Fibroblast of skin of right biceps (primary cell): ENCODE measurements at places on chromosomes 5 and 9.
A peak's percentile ranks its signal among the peaks of the same experiment; 100 is the strongest.

DNA sequence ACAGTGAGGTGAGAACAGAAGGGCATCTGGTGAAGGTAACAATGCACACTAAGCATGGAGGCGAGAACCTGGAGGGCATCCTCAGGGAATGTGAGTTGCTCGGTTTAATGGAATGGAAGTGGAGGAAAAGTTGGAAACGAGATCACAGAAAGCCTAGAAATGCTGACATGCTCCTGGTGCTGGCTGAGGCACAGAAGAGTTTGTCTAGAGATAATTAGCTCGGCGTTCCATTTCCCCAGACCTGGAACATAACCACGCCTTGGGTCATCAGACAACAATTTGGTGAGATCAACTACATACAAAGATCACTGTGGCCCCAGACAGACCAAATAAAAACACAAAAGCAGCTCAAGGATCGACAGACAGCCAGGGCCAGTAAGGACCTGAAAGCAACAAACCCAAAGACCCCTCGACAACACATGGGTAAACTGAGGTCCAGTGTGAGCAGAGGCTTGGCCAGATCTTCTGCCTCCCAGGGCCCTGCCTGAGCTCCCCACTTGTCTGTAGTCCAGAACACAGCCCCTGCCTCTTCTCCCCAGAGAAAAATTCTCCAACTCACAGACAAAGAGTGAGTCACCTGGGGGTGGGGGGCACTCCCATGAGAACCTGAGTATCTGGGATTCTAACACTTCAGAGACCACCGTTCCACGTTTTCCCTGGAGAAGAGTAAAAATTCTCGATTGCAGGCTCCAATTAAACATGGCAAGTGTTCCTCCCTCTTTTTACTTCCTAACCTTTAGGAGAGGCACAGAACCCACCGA is 52.5 kb downstream of the SHB start:
- DNase-seq, result peak; percentile 82

DNA sequence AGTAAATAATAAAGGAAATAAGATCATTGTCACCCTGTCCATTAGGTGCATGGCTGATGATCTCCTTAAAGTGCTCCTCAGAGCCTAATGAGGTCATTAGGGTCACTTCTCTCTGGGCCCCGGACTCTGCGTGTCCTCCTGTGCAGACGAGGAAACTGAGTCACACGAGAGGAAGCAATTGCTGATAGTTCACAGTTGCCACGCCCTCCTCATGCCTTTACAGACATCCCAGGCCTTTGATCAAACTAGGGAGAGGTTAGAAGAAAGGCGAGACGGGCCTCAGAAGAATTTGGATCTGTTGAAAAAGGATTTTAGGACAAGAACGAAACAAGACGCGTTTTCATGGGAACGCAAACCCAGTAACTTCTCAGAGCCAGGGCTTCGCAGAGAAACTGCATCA is 32.0 kb upstream of the MSX2 start:
- no peak for DNase-seq

- no peak for DNase-seq
Observed at GRCh38 chr9:134833294-134833880, 47.2 kb upstream of the FCN2 start.

GRCh38 chr9:16236882-16237281 is 633.6 kb downstream of the BNC2 start:
- peak; percentile 85 for DNase-seq

DNA sequence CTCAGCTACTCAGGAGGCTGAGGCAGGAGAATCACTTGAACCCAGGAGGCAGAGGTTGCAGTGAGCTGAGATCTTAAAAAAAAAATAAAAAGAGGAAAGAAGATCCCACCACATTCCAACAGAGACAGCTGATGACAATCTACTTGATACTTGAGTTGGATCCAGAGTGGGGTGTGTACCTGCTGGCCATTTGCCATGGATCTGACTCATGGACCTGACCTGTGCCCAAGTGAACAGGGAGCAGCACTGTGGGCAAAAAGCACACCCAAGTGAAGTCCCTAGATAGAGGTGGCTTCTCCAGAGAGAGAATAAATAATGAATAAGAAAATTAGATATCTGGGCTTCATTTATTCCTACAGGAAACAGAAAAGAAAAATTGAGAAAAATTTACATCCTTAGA is 81.2 kb upstream of the MIER3 start:
- no peak for DNase-seq

- DNase-seq, result no peak
Observed at GRCh38 chr5:110727025-110727314, 499 bp upstream of the TMEM232 start.

- DNase-seq, result peak; percentile 98
Observed at GRCh38 chr9:130962418-130963316, 23.6 kb upstream of the FIBCD1 start.

GRCh38 chr5:95080030-95080429 is 204.9 kb downstream of the MCTP1 start:
- no peak for DNase-seq

- DNase-seq, result no peak
Observed at GRCh38 chr5:177372910-177373309, 11.3 kb upstream of the SLC34A1 start.

DNA sequence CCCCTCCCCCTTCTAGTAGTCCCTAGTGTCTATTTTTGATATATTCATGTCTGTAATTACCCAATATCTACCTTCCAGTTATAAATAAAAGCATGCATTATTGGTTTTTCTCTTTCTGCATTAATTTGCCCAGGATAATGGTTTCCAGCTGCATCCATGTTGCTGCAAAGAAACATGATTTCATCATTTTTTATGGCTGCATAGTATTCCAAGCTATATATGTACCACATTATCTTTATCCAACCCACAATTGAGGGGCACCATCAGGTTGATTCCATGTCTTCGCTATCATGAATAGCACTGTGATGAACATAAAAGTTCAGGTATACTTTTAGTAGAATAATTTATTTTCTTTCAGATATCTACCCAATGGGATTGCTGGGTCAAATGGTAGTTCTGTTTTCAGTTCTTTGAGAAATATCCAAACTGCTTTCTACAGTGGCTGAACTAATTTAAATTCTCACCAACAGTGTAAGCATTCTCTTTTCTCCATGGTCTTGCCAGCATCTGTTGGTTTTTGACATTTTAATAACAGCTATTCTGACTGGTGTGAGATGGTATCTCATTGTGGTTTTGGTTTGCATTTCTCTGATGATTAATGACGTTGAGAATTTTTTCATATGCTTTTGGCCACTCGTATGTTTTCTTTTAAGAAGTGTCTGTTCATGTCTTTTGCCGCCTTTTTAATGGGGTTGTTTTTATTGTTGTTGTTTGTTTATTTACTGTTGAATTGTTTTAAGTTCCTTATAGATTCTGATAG is 746.1 kb upstream of the MEF2C start:
- peak; percentile 41 for DNase-seq

DNA sequence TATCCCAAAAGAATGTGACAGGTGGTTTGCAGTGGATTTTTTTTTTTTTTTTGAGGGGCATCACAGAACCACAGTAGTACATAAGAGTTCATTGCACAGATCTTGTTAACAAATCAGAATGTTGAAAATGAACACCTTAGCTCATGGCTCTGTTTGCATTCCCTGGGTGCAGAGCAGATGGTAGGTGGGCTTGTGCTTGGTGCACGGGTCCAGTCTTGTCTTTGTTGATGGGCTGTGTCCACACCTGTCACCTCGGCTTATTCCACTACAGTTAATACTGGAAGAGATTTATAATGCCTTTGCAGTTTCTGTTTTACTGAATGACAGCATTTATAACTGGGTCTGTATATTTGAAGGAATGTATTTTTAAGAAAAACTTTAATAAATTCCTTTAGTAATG is 146.6 kb downstream of the KDM4C start:
- no peak for DNase-seq

DNA sequence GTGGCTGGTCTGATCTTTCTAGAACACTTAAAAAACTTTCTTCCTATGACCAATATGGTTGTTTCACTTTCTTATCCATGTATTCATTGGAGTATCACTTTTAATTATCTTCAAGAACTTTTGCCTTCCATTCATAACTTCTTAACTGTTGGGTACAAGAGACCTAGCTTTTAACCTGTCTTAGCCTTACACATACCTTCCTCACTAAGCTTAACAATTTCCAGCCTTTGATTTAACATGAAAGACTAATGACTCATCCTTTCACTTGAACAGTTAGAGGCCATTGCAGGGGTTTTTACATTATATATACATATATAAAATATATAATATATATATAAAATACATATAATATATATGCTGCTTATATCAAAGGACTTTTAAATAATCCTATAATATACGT is 57.9 kb downstream of the ABHD17B start:
- DNase-seq, result no peak

GRCh38 chr9:8877753-8878494 is 1078.3 kb upstream of the DMAC1 start:
- DNase-seq, result no peak

GRCh38 chr5:38639377-38640358 is 83.2 kb upstream of the LIFR start:
- DNase-seq, result peak; percentile 22

DNA sequence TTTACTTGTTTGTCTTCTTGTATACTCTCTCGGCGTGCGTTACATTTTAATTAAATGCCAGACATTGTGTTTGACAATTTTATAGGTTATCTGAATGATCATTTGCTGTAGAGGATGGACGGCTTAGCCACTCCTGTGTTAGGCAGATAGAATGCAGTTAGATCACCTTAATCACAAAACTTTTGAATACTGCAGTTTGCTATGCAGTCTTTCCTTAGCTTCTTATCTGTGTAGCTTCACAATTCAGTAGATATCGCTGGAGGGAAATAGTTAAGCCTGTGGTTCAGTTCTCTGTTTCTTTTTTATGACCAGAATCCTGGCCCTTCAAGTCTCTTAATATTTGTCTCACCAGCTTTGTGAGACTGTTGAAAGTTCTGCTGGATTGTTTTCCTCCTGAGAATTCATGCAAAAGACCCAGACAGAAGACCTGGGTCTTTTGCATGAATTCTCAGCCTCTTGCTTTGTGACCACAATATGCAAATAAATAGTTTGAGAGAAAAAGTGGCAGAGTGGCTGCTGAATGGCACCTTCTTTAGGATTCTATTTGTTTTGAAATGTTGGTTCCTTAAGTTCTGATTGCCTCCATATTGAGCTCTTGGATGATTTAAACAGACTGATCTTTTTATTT is 40.2 kb downstream of the RASA1 start:
- DNase-seq, result no peak

- no peak for DNase-seq
Observed at GRCh38 chr5:33308586-33308985, 132.2 kb upstream of the TARS1 start.

GRCh38 chr5:138491669-138492559 is 26.6 kb downstream of the EGR1 start:
- DNase-seq, result peak; percentile 91

DNA sequence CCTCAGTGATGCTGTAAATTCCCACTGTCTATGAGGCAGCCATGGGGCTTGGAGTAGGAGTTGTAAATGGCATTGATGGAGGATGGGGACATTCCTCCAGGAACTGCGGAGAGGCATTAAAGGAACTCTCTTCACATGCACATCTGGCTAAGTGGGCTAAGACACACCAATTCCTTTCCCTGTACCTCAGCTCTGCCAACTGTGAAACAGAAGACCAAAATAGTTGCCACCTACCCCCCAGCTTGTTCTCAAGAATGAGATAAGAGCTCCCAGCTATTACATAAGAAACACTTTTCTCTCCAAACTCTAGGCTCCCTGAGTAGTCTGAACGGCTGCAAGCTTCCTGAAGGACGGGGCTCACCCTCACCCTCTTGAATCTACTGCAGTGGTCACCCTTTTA is 144.6 kb upstream of the SLC30A5 start:
- DNase-seq, result no peak

DNA sequence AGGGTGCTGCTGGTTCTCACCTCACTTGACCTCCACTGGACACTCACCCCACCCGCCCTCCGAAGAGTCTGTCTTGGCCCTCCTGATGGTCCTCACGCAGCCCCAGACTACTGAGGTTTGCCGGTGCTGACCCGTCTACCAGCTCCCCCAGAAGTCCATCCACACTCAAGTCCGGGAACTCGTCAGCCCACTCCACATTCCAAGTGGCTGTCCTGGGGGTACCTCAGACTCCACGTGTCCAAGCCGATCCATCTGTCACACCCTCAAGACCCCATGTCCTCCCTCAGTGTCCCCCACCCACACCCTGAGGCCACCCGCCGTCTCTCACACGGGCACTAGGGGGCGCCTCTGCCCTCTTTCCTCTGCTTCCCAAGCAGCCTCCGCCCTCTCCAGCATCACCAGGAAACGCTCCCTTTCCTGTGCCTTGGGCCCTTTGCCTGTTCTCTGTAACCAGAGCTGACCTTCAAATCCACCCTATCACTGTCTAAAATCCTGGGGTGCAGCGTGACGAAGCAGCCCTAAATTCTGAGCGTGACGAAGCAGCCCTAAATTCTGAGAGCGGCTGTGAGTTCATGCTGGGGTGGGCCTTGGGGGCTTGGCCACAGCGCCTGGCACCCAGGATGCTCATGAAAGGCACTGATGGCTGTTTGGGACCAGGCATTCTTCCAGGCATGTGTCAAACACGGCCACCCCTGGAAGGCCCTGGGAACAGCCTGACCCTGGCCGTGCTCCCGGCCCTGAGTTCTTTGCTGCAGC is 95.7 kb downstream of the KCNT1 start:
- DNase-seq, result peak; percentile 38

- DNase-seq, result no peak
Observed at GRCh38 chr9:79591458-79591857, 19.7 kb downstream of the TLE4 start.

GRCh38 chr5:102888483-102888882 is 133.4 kb downstream of the PAM start:
- no peak for DNase-seq

GRCh38 chr5:121746763-121747162 is 104.9 kb upstream of the FTMT start:
- DNase-seq, result no peak

DNA sequence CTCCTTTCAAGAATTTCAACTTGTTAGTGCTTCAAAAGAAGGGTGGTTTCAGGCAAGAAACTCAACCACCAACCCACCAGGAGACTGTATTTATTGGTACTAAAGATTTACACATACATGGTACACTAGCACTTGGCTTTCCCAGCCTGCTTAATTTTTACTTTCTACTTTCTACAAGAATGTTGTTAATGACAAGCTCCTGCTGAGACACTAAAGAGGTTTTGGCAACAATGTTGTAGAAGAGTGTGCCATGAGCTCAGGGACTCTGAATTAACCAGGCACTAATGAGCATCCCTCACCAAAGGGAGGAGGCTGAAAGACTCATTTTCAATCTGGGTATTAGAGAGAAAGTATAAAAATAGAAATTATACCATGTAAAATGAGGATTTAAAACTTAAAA is 195.0 kb downstream of the KIAA0825 start:
- DNase-seq, result no peak

DNA sequence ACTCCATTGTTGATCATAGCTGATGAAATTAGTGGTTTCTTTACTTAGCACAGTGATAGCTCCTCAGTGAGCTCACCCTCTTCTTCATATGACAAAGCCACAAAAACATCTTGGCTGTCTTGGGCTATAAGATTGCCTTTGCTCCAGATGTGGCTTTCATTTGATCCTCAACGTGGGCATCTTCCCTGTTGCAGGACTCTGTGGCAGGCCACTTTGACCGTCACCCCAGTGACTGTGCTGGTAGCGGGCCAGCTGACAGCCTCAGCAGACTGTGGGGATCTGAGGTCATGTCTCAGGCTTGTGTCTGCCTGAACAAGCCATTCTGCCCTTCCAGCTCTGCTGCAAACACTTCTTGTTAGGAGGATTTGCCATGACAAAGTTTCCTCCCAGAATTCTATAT is 422.2 kb downstream of the NR2F1-AS1 start:
- DNase-seq, result peak; percentile 21
